BJ (cell line): ENCODE measurements at places on chromosomes 11 and 22.

GRCh38 chr11:83105168-83105567, 33.5 kb upstream of the RAB30 start:
- DNase-seq = no peak

DNA sequence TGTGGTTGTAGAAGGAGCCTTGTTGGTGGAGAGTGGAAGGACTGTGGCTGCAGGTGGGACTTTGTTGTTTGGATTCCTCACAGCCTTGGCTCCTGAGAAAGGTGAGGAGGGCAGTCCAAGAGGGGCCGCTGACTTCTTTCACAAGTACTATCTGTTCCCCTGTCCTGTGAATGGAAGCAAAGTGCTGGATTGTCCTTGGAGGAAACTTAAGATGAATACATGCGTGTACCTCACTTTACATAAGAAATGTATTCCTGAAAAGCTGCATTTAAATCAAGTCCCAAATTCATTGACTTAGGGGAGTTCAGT, 2.4 kb downstream of the FUT4 start:
- no peak for DNase-seq

DNA sequence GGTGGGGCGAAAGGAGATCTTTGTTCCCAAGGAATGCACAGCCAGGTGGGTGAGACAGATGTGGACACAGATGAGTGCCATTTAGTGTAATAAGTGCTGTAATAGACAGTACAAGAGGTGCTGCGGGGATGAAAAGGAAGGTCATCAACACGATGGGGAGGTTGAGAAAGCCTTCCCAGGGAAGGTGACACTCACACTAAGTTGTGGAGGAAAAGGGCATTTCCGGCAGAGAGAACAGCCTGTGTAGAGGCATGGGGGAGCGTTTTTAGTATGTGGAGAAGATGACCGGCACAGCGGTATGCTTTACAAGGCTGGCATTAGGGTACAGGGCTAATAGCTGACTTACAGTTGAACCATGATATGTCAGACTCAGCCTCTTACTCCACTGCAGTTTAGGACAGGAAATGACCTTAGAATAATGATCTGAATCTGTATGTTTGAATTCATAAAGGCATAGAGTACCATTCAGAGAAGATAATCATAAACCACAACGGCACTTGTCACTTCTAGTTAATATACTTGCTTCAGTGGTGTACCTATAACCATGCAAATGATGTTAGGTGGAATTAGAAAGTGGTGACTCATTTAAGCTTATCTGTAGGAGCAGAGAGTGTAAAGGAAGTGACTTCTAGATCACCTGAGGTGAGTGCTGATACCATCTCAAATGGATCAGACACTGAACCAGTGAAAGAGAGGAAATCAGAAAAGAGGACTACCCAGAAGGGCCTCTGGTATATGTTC, 60.6 kb downstream of the FAM83F start:
- no peak for DNase-seq

GRCh38 chr11:132704781-132705375, 827.4 kb downstream of the OPCML start:
- DNase-seq = no peak

- no peak for DNase-seq
These were observed 24.9 kb downstream of the BCO2 start for GRCh38 chr11:112200252-112200651.

DNA sequence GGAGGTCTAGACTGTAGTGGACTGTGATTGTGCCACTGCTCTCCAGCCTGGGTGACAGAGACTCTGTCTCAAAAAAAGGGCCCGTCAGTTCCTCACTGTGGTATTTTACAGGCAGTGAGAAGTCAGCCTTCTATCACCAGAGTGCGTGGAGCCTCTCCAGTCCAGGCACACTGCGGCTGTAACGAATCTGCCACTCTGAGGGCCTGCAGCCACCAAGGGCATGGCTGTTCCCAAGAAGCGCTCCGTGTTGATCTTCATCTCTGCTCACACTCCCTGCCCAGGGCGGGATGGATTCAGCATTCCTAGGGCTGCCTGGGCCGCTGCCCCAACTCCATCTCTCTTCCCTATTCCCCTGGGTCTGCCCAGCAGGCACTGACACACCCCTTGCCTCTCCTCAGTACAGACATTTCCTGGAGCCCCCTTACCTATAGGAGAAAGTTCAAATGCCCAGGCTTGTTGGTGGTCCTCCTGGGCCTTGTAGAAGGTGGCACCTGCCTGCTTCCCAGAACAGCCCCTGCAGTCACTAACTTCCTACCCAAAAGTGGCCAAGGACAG, 148.4 kb downstream of the CACNA1I start:
- DNase-seq = no peak

- peak; percentile 65 for DNase-seq
These were observed 154.6 kb downstream of the MAML2 start for GRCh38 chr11:96188243-96189006.

DNA sequence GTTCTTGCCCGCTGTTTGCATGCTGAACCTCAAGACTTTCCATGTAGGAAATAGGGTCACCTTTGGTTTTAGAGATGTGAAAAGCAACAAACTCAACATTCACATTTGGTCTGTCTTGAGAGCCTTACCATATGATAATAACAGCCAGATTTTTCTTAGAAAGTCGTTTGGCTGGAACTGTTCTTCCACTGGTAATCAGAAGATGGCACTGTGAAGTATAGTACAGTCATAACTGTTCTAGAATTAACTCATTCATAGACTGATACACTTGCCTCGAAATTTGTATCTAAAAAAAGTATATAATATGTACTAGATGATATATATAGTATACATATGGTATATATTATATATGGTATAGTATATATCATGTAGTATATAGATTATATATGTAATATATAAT, 12.3 kb downstream of the LUZP2 start:
- DNase-seq = no peak

GRCh38 chr11:75072582-75072981, 24.1 kb downstream of the OR2AT4 start:
- no peak for DNase-seq

DNA sequence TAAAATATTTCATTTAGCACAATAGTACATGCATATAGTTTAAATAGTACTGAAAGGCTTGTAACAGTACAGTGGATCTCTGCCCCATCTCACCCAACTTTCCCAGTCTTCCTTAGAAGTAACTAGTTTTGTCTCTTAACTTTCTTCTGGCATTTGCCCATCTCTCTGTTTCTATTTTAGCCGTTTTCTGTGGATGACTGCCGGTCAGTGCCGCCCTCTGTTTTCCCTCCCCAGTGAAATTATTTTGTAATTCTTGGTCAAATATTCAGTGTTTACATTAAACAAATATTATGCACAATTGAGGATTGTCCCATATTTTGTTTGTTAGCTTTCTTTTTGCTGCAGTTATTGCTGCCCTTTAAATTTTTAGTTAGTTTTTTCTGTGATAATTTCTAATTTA, 8.3 kb downstream of the PDHX start:
- DNase-seq = no peak

GRCh38 chr22:43510281-43511070, 98.7 kb downstream of the MPPED1 start:
- no peak for DNase-seq

- no peak for DNase-seq
These were observed 210.6 kb downstream of the AASDHPPT start for GRCh38 chr11:106288057-106288456.

GRCh38 chr11:93613231-93613831, 48.2 kb upstream of the CEP295 start:
- DNase-seq = no peak

DNA sequence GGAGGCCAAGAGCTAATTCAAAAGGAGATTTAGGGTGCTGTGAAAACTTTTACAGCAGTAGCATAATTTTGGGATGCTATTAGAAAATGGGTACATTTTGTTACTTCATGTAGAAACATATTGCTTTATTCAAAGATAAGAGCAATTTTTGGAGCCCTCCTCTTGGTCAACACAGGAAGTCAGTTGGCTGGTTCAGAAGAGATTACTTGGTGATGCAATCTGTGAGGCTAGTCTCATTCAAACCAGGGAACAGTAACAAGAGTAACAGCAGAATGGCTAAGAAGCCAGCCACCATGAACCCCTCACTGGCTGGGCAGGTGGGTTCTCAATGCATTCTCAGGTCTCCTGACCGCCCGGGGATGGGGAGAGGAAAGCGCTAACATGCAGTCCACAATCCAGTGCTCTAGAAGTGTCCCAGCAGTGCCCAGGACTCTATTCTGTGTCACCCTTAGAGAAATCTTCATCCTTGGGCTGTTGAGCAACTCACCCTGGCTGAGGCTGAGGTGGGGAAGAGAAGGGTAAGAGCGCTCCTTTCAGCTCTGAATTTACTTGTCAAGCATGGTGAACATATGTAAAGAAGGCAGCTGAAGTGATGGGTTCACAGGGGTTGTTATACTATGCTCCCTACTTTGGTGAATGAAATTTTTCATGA, 262.2 kb upstream of the UBASH3B start:
- DNase-seq = no peak

DNA sequence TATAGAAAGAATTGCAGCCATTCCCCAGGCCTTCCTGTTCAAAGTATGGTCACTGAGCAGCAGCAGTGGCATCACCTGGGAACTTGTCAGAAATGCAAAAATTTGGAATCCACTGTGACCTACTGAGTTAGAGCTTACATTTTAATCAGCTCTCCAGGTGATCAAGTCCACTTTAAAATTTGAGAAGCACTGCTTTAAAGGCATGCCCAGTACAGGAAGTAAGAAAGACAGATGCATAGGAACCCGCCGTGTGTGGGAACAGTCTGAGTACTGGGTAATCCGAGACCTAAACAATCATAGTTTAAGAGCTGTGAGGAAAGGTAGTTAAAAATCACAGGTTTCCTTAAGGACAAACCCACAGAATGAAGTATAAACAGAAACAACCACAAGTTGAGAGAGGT, 462.4 kb downstream of the RAB38 start:
- DNase-seq = no peak

DNA sequence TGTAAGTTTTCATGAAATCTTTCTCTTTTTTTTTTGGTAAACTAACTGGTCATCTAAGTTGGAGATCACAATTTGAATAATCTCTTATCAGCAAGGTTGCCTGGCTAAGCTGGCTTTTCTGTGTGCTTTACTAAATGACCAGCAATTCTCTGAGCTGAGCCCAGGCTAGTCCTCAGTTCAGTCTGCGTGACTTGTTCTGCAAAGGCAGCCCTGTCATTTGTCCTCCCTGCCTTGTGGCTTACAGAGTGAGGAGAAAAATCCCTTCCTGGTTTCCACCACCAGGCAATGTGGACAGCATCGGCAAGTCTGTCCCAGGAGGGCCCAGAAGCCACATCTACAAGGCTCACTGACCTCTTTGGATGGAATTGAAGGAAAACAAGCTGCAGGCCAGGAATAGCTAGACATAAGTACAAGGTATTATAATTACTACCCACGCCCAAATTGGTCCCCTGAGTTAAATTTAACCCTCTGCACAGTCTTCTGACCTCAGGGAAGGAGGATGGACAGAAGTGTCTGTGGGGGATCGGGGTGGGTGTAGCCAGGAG, 108.6 kb downstream of the SCN3B start:
- no peak for DNase-seq

DNA sequence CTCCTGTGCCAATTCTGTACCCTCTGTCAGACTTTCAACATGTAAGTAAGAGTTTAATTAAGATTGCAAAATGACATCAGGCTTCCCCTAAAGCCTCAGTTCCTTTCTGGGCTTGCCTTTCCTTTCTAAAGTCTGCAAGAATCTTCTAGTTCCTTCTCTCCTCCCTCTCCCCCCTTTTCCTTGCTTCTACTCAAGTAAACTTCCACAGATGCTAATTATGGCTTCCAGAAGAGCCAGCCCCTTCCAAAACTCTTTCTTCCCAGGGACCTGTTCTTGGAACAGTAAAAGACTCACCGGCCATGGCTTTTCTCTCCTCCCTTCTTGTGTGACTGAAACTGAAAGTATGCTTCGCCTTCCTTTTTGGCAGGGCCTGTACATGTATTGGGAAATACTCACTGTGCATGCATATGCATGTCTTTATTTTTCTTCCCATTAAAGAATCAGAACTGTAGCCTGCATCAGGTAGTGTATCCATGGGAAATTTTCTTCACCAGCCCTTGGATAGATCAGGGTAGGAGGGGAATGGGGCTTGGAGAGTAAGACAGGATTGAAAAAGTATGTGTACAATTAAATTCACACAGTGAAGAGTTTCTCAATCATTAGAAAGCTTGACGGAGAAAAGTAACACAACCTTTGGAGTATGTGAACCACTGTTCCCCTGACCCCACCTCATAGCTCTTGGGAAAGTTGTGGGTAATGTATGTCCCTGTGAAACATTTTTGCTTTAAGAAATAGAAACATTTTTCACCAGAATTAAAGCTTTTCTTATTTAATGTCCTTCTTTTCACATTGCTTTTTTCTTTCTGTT, at the start of gene CASP1:
Gene CASP1 (minus strand): TSS at position 332 of the 808 bp plus-strand sequence. CDS start 31 bp downstream, at position 301.
- DNase-seq = peak; percentile 49

DNA sequence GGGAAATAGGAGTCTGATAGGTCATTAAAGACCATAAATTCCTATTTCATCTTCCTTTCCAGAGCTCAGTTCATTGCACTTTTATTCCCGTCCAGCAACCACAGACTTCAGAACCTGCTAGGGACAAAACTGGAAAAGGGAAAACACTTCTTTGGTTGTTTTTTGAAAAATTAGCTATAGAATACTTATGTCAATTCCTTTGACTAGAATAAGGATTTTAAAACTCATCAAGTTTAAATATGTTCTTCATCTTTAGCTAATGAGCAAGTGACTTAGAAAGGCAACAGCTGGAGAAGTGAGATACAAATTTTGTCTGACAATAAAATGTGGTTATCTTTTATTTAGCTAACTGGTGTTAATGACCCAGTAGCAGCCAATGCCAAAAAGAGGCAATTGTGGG, 206.9 kb downstream of the SOX6 start:
- no peak for DNase-seq

DNA sequence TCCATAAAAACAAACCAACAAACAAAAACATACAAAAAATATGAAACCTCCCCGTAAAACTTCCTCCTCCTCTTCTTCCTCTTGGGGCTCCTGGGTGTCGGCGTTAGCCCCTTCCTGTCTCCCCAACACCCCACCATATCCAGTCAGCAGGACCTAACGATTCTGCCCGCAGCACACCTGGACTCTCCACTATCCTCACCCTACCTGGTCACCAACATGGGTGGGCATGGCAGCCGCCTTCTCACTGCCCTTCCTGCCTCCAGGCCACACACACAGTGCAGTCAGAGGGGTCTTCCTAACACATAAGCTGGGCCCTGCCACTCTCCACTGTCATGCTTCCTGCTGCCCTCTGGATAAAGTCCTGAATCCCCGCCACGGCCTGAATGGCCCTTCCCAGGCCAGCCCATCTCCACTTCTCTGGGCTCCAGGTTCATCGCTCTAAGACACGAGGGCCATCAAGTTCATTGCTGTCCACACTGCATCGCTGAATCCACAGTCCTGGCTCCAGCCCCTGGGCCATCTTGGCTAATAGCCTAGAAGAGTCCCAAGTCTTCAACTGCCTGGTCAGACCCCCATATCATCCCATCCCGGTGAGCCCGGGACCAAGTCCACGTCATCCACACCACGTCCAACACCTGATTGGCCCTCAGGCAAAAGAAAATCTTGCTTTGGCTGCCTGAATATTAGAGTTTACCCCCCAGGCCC, 76.2 kb downstream of the IGLL1 start:
- no peak for DNase-seq
